Stimulated activated CD8-positive, alpha-beta memory T cell treated with anti-CD3 and anti-CD28 coated beads, Interleukin-12 subunit alpha, Interleukin-12 subunit beta, amount 100 ng/mL, for 4 hours (primary cell): ENCODE measurements at places on chromosomes 12 and 14.

DNA sequence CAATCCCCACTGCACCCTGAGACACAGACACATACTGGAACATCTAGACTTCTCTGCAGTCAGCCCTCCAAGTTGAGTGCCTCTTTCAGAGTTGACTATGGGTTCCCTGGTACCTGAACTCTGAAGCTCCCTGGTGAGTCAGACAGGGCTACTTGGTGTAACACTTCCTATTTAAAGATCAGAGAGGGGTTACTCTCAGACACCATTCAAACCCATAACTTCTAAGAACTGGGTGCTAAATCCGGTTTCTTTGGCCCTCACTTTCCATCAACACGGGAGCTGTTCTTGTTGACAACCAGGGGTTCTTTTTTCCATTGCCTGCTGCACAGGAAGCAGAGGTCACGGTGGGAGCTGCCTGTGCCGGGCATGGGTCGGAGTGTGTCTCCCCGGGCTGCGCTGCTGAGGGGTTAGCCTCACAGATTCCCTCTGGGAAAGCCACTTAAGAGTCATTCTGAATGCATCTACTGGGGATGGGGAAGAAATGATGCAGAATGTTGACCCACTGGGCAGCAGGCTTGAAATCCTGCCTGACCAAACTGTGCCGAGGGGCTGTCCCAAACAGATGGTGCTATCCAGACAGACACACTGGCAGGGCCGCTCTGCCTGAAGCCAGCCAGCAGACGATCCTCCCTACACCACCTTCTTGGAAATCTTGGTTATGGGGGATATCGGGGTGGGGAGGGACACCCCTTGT lies 74.1 kb downstream of the PITPNM2 start:
- peak; percentile 19 for DNase-seq

DNA sequence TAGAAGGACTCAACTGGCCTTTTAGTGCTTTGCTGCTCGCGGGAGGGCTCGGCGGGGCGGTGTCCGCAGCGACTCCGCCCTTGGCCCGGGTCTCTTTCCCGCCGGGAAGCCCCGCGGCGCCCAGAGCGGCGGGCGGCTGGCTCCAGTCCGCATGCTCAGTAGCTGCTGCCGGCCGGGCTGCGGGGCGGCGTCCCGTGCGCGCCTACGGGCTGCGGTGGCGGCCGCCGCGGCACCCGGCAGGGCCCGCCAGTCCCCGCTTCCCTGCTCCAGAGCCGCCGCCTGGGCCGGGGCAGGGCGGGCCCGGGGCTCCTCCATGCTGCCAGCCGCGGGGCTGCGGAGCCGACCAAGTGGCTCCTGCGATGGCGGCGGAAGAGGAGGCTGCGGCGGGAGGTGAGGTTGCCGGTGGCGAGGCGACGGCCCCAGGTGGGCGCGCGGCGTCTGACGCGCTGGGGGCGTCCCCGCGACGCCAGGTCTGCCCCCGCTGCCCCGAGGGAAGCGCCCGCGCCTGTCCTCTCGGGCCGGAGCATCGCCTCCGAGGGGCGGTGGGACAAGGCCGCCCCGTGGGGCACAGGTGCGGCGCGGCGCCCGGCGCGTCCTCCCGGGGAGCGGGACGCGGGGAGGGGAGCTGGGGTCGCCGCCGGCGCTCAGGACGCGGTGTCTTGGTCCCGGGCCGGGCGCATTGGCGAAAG lies at the start of gene BMAL2:
TSS of gene BMAL2 (plus strand) at position 123 of the 689 bp plus-strand sequence. CDS start at position 360, 237 bp downstream.
- DNase-seq: peak; percentile 8

DNA sequence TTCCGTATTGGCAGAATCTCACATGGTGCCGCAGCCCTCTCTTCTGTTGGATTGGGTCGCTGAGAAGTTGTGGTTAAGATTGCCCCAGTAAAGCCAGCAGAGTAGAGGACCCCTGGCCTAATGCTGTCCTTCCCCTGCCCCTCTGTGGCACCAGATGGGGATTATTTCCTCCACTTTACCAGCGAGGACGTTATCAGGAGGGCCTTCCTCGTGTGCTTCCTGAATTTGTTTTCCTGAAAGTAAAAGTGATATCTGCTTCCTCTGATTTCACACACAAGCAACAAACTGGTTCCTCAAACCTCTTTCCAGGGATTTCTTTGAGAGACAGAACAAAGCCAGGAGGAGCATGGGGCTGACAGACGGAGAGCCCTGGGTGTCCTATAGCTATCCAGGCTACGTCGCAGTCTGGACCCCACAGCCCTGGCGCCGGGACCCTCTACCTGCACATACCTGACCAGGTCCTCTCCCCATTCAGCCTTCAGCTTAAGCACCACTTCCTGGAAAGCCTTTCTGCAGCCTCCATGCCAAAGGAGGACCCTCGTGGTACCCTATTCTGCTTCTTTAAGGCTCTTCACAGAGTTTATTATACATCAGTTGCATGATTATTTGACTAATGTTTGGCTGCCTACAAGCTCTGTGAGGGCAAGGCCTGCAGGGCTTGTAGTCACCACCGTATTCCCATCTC lies 314.8 kb upstream of the FKBP4 start:
- DNase-seq: no peak

DNA sequence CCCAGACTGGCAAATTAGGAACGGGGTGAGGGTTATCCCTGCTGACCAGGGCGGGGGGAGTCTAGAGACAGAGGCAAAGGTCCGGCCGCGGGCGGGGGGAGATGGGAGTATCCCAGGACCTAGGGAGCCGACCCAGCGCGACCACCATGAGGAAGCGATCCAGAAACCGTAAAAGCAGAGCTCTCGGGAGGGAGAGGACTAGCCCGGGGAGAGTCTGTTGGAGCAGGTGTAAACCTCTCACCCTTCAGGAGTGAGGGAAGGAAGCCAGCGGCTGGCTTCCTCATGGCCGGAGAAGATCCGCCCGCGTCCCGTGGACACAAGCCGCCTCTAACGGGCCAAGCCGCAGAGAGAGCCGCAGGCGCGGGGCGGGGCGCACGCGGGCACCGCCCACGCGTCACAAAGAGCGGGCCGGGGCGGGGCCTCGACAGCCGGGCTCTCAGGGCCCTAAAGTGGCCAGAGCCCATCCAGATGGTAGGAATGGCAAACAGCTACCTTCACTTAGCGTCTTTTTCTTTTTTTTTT lies at the start of gene ACRBP:
TSS of gene ACRBP (minus strand) at position 350 of the 522 bp plus-strand sequence. CDS start at position 284, 66 bp downstream.
- no peak for DNase-seq

GRCh38 chr12:118055144-118055557 lies 5.8 kb downstream of the WSB2 start:
- DNase-seq: peak; percentile 30

DNA sequence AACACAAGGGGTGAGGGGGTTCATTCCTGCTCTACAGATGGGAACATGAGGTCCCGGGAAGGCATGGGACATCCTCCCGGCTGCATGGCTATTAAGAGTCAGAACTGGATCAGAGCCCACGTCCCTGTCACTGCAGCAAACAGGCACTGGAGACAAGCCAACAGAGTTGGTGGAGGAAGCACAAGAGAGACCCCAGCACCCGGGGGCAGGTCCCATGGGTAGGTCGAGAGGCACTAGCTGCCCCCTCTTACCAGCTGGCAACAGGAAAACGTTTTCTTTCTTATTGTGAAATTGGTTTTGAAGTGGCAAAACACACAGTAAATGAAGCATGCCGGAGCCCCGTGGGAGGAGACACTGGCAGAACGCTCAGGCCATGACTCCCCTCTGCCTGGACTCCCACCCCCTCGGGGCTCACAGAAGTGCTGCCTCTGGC lies 43.6 kb downstream of the SYNE3 start:
- no peak for DNase-seq
